ENCODE measurements at places on chromosomes 1 and 21.

GRCh38 chr1:28573564-28573963 is 18.5 kb upstream of the RAB42 start:
- no peak for DNase-seq

DNA sequence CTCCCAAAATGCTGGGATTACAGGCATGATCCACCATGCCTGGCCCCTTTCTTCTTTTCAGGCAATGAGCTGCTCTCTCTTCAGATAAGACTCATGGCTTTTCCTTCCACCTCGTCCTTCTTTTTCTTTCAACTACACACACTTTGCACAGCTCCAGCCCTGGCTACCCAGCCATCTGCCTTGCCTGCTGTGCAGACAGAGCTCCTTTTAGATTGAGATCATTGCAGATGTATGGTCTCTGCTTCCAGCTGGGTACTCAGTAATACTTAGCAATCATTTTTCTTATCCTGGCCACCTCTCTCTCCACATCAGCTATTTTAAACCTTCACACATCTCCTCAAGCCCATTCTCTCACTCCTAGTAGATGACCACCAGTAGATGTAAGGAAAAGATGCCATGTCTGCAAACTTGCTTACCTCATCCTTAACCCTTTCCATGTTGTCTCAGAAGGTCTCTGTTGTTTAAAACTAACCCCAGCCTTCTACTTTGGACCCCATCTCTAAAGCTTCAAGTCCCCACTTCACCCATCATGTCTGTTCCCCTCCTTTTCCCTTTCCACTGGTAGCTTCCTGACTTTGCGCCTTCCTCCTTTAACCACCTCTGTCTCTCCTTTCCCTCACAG is 7.3 kb downstream of the RAB4A start:
- no peak for DNase-seq

DNA sequence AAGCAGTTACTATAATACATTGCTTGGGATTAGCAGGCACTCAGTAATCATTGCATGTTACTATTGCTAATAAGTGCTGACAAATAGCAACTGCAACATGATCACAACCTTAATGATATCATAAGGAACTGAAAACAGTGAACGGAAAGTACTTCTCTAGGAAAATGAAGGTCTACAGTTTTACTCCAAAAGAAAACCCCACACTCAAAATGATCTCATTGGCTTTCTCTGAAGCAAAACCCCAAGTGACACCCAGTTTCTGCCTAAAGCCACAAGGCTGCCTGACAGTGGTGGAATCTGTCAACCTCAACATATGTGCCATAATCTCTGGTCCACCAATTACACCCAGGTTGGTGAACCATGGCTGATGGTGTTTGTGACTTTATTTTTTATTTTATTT is 137.6 kb downstream of the PTGER3 start:
- no peak for DNase-seq

- DNase-seq, result no peak
Observed at GRCh38 chr1:23638786-23639241, 52.8 kb upstream of the RPL11 start.

DNA sequence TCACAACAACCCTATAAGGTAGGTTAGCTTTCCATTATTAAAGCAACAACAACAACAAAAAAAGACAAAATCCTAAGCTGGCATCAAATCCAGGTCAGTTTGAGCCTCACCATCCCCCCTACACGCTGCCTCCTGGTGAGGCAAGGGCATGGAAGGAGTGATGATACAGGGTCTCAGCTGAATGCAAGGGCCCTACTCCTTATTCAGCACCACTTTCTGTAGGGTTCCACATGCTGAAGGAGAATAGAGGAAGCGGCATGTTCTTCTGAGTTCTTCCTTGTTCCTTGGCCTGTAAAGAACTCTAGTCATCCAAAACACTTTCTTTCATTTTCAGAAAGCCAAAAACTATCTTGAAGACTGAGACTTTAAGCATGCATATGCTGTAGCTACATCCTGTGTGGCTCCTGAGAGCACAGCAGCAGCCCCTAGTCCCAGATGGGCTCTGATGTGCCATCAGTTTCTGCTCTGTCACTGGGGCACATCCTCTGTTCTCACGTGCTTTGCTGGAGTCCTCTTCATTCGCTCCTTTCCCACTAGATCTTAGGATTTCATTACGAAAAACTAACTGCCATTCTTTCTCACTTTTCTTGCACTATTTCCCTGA is 6.2 kb downstream of the ILDR2 start:
- no peak for DNase-seq

- DNase-seq, result no peak
Observed at GRCh38 chr1:117860896-117861610, 68.4 kb downstream of the GDAP2 start.

GRCh38 chr1:165281207-165281901 is 75.2 kb downstream of the LMX1A start:
- no peak for DNase-seq

DNA sequence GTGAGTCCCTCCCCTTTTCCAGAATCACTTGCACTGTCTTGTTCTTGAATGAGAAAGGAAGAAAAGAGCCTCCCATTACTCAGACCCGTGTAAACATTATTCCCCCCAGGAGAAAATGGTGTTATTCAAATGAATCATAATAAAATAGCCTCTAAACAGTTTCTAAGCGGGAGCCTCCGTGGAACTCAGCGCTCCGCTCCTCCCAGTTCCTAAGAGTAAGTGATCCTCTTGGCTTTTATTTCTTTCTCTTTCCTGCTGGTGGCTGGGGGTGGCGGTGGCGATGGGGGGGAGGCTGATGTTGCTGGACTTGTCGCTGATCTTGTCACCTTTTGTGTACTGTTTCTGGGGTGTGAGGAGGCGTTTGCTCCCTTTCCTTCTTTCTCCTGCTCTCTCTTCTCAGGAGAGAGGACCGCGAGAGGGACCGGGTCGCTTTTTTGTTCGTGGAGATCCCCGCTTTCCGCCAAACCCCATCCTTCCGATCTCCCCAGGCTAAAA is 781 bp downstream of the PROX1 start:
- no peak for DNase-seq

DNA sequence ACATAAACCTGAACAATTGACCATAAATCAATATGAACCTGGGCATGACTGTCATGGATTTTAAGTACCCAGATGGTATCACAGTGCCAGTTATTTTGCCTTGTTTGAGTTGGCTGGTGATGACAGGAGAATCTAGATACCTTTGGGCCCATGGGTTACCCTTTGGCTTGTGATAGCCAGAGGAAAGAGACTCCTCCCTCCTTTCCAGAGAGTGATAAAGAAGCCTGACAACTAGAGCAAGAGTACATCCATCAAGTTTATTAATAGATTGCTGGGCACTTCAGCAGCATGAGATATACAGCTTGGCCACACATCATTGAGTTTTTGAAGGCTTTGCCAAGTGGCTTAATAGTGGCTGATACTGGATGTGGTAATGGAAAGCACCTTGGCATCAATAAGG is 6.6 kb upstream of the FMO3 start:
- no peak for DNase-seq

- DNase-seq, result peak; percentile 76
Observed at GRCh38 chr1:28602536-28603439, 10.7 kb downstream of the RAB42 start.

DNA sequence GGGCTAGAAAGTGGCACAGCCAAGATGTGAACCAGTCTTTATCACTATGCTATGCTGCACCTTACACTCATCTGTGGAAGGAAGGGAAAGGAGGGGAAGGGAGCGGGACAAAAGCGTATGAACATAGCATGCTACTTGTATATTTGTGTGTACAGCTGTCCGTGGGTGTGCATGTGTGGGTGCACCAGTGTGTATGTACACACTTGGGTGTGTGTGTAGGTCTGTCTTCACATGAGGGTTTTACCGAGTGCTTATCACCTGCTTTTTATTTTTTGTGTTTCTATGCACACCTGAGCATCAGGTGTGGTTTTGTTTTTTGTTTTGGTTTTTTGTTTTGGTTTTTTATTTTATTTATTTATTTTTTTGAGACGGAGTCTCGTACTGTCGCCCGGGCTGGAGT is 255.7 kb downstream of the RRAGC start:
- DNase-seq, result no peak

- no peak for DNase-seq
Observed at GRCh38 chr1:15835205-15835740, 12.2 kb upstream of the SPEN start.

- no peak for DNase-seq
Observed at GRCh38 chr1:230303069-230303468, 123.1 kb downstream of the PGBD5 start.

GRCh38 chr1:112532064-112532463 is 23.3 kb downstream of the WNT2B start:
- DNase-seq, result no peak

GRCh38 chr1:175172503-175172902 is 20.1 kb downstream of the KIAA0040 start:
- no peak for DNase-seq

- DNase-seq, result no peak
Observed at GRCh38 chr1:211348547-211348946, 21.9 kb downstream of the TRAF5 start.

DNA sequence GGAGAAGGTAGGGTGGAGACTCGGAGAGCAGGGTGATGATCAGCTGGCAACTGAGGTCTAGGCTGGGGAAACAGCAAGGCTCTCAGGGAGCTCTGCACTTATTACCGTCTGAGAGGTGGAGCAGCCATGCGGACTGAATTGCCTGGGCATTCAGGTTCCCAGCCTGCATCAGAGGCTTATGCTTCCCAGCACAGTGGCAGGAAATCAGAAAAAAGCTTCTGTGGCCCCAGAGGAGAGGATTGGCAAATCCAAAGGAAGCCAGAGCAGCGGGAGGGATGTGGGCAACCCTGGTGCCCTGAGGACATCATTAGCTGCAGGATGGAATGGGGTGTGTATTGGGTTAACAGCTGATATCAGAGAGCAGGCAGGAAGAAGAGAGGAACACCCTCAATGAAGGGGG is 374.1 kb upstream of the POU3F1 start:
- DNase-seq, result no peak

DNA sequence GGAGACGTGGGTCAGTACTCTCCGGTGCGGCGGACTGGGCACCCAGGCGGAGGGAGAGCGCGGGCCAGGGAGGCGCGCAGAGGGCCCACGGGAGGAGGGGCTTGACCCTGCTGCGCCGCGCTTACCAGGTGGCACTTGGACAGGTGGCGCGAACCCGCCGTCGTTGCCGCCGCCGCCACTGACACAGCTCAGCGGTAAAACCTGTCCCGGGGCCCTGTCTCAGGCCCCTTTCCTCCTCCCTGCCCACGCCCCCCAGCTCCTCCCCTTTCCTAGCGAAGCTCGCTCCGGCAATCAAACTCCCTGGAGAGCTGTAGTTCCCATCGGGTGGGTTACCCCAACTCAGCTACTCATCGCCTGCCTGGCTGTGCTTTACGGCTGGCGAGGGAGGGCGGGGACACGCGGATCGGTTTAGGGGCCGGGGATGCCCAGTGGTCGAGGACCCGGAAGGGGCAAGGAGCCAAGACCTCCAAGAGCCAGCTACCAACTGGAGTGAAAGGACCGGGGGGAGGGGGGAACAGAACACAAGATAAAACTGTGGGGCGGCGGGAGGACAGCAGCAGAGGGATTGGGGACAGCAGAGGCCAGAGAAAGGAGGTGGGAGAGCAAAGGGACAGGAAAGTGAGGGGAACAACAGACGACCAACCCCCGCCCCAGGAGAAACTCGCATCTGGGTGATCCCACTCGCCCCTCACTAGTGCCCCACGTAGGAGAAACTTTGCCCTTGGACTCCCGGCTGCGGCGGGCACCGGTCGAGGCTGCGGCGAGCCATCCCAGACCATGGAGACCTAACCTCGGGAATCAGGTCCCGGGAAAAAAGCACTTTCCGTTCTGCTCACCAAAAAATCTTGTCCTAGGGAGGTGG is 2.9 kb downstream of the GFI1 start:
- no peak for DNase-seq

DNA sequence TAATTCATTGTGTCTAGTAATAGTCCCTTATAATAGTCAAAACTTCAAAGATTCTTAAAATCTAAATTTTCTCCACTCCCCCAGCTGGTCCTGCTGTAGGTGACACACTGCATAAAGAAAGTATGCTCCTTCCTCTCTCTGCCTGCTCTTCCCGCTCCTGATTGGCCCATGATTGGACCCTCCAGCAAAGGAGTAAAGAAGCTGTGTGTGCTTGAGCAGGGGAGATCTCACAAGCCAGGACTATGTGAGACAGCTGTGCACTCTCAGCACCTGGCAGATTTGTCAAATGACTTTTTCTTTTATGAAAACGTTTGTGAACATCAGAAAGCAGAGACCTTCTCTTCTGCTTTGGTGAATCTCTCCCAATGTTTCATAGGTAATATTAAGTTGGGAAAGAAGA is 274.8 kb upstream of the LYPLAL1 start:
- DNase-seq, result no peak

GRCh38 chr21:29228306-29228705 is 70.4 kb upstream of the BACH1 start:
- DNase-seq, result no peak

- no peak for DNase-seq
Observed at GRCh38 chr1:241156231-241156965, 200.6 kb downstream of the RGS7 start.

- no peak for DNase-seq
Observed at GRCh38 chr1:67945733-67946374, 104.6 kb downstream of the DIRAS3 start.

GRCh38 chr1:153717330-153717729 is 10.5 kb upstream of the INTS3 start:
- no peak for DNase-seq

GRCh38 chr1:75991497-75992114 is 59.4 kb upstream of the ASB17 start:
- peak; percentile 36 for DNase-seq

DNA sequence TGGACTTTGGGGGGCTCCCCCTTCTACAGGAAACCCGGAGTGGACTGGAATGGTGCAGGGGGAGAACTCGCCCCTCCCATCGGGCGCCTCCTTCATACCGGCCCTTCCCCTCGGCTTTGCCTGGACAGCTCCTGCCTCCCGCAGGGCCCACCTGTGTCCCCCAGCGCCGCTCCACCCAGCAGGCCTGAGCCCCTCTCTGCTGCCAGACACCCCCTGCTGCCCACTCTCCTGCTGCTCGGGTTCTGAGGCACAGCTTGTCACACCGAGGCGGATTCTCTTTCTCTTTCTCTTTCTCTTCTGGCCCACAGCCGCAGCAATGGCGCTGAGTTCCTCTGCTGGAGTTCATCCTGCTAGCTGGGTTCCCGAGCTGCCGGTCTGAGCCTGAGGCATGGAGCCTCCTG is at the start of gene TNFRSF14:
TSS of gene TNFRSF14 (plus strand) at position 95 of the 401 bp plus-strand sequence. CDS start at position 389, 294 bp downstream.
- DNase-seq, result peak; percentile 74

DNA sequence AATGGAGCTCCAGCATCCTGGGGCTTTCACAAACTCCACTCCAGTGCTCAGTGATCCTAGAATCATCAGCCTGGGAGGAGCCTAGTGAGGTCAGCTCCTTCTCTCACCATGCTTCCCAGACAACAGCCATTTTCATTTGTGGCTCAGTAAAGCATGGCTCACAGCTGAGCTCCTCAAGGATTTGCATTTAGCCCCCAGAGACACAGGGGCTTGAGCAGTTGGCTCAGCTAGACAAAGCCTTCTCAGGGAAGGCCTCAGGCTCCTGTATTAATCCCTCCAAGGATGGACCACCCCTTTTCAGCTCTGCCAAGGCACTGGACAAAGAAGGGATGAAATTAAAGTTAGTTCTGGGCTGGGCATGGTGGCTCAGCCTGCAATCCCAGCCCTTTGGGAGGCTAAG is 39.5 kb downstream of the ERI3 start:
- no peak for DNase-seq

- DNase-seq, result no peak
Observed at GRCh38 chr1:24468685-24469316, 33.8 kb upstream of the RCAN3 start.

GRCh38 chr1:17397910-17398695 is 26.1 kb downstream of the PADI6 start:
- DNase-seq, result no peak

- no peak for DNase-seq
Observed at GRCh38 chr1:38452246-38452645, 405.7 kb upstream of the POU3F1 start.

GRCh38 chr1:83547901-83548300 is 451.0 kb downstream of the TTLL7 start:
- no peak for DNase-seq

GRCh38 chr1:207454046-207454964 is at the start of gene CR2:
CR2 (plus strand) TSS chr1:207454328; CDS start chr1:207454419, 91 bp downstream.
- DNase-seq, result no peak

Data from frontal cortex (tissue), 4 donors.